ENCODE measurements at places on chromosomes 1 and 21. TPM values are rescaled to one million over a fixed set of nuclear protein-coding genes. Genes with fewer than 3 reads are reported as not detected.

Gene LYPLA2
- 27.1 TPM for polyA plus RNA-seq

Gene NBPF6
- not detected for polyA plus RNA-seq

Gene TEX38
- not detected for polyA plus RNA-seq

Gene C21orf58
- polyA plus RNA-seq: 1.2 TPM

Gene IL22RA1
- polyA plus RNA-seq: not detected

Gene NCAM2
- polyA plus RNA-seq: 7.7 TPM

DNA sequence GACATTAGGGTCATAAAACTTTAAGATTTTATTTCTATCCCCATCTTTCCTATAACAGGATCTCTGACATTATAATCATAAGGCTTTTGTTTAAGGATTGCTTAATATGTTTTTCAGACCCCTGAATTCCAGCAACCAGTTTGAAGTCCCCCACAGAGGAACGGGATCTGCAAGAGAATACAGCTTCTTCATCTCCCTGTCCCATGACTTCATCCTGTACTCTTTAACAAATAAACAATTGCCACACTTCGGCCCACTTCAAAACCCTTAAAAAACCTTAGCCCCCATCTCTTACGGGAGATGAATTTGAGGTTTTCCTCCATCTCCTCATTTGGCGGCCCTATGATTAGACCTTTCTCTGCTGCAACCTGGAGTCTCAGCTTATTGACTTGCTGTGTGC, 35.8 kb downstream of the TESK2 start:
- DNase-seq: no peak

- no peak for DNase-seq
These were observed 62.1 kb downstream of the PRKCZ start for GRCh38 chr1:2112280-2112701.

DNA sequence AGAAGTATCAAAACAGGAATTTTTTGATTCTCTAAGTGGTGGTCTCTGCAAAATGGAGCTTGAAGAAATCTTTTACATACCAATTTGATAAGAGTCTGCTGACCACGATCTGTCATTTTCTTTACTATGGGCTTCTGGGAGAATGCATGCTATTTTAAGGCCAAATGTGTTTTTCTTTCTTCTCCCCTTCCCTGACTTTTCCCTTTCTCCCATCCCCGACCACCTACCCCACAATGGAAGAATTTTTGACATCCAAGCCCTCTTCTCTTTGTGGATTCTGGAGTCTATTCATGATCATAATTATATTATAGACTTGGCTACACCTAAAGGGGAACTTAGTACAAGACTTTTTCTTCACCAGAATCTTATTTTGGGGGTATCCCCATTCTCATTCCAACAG, 31.3 kb downstream of the CNIH4 start:
- no peak for DNase-seq

GRCh38 chr1:40784141-40784770, 669 bp downstream of the KCNQ4 start:
- DNase-seq: no peak

DNA sequence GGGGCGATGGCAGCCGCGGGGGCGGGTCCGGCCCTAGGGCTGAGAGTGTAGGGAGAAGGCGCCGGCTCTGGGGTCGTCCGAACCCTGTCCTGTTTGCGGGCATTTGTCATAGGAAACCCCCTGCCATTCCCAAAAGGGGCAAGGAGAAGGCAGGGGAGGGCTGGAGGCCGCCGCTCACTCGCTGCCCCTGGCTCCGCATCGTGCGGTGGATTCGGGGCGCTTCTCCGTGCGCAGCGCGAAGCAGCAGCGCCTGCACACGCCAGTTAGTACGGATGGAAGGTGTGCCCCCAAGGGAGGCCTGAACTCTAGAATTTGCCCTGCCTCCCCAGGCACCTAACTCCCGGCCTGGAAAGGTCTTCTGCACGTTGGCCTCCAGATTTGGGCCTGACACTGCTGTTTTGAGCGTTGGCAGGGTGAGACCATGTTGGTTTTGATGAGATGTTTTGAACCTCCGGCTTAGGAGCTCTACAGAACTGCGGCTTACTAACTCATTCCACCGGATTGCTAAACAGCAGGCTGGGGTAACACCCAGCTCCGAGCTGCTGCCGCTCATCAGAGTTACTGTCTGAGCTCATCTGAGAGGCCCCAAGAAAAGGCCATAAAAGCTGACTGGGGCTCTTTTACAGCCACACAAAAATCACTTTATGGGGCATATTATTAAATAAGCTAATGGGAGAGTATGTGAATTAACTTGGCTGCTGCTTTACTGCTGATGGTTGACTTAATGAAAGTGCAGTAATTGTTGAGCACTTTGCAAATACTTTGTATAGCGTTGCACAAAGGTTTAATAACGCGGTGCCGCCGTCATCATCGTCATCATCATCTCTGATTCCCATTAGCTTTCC, 987 bp downstream of the GPR137B start:
- DNase-seq: peak; percentile 16

DNA sequence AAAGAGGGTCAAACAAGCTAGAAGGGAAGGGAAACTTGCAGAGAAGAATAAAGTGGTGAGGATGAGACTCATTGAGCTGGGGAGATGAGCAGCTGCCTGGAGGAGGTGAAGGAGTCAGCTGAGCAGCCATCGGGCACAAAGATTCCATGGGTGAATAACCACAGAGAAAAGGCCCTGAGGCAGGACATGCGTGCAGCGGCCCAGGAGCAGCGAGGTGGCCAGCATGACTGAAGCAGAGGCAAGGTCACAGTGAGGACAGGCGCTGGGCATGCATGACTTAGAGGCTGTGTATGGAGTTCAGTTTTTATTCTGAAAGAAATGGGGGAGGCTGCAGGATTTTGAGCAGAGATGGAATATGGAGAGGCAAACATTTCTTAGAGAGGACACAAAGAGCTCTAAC, 24.9 kb downstream of the OLFML2B start:
- no peak for DNase-seq

- no peak for DNase-seq
These were observed 4.6 kb upstream of the CLCA2 start for GRCh38 chr1:86419277-86419903.

DNA sequence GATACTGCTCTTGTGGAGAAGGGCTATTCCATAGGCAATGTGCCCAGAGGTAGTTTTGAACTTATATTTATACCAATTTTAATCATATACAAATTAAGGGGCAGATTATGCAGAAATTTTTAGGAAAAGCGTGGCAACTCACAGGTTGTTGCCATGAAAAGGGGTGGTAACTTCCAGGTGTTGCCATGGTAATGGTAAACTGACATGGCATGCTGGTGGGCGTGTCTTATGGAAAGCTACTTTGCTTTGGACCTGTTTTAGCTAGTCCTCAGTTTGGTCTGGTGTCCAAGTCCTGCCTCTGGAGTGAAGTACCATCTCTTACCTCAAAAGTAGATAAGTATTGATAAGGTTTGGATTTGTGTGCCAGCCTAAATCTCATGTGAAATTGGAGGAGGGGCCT, 7.9 kb upstream of the IL23R start:
- no peak for DNase-seq

GRCh38 chr1:209249785-209250440, 333.6 kb upstream of the CAMK1G start:
- no peak for DNase-seq

DNA sequence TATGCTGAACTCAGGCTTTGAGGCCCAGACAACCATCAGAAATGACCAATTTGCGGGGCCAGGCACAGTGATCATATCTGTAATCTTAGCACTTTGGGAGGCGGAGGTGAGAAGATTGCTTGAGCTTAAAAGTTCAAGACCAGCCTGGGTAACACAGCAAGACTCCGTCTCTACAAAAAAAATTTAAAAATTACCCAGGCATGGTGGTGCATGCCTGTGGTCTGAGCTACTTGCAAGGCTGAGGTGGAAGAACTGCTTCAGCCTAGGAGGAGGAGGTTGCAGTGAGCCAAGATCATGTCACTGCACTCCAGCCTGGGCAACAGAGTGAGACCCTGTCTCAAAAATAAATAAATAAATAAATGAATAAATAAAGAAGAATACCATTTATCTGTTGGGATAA, 156.5 kb downstream of the EIF4G3 start:
- DNase-seq: no peak

DNA sequence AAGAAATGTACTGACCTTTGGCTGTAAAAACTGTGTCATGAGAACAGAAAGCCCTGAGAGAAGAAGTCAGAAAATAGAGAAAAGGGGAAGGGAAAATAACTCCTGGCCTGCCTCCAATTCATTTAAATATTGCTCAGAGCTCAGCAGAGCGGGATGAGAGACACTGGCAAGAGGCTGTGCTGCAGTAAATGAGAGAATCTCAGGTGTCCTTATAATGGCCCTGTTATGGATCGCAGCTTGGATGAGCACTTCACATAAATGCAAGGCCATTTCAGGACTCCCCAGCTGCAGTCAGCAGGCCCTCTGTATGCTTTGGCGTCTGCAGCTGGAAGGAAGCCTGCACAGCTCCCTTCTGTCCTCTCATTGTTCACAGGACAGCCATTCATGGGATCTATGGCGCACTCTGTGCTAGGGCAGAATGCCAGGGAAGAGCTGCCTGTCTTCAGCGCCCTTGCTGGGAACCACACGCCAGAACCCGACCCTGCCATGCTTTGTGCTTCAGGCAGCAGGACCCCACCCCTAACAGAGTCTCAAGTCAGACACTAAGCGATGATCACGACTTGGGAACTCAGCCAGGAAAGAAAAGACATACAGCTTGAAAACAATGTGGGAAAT, 20.7 kb upstream of the ABCB10 start:
- no peak for DNase-seq

- no peak for DNase-seq
These were observed 7.7 kb downstream of the ABCG1 start for GRCh38 chr21:42226626-42227025.

GRCh38 chr1:235923466-235924021, 56.8 kb upstream of the LYST start:
- peak; percentile 53 for DNase-seq

DNA sequence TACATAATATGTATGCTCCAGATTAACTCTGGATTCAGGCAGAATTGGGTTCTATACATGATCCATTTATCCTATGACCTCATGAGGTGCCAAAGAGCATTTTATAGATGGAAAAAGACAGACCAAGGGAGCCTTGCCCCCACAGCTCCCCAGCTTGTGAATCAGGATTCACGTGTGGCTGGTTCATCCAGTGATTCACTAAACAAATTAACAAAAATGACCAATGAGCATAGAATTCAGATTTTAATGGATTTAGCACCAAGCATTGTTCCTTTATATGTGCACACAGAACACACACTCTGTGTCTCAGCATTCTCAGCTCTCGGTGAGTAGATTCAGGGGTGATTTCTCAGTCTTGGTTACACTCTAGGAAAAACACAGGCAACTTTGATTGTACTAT, 51.7 kb upstream of the BARHL2 start:
- no peak for DNase-seq

DNA sequence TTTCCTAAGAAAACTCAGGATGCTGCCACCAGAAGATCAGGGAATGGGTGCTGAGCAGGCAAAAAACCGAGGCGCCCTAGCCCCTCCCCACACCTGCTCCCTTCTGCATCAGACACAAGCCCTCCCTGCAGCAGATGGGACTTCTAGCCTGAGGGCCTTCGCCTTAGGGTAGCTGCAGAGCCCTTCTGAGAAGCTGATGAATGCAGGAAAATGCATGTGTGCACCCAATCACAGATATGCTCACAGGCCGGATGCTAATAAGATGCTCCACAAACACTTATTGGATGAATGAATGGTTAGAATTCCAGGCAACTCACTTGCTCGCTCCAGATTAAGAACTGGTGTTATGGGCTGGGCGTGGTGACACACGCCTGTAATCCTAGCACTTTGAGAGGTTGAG, 6.8 kb upstream of the C1orf210 start:
- DNase-seq: no peak

DNA sequence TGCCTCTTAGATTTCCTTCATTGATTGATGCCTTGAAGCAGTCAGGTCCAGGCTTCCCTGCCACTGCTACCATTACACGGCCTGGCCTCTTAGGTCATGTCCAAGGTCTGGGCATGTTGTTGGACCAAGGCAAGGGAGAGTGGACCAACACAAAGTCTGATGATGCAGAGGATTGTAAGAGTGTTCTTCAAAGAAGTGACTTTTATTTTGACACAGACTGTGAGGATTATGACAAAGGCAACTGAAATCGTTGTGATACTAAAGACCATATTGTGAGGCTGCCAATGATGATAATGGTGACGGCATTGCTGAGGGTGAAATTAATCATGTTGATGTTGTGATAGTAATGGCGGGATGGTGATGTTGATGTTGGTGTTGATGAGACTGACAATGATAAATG, 149.5 kb downstream of the GRIK3 start:
- DNase-seq: no peak

DNA sequence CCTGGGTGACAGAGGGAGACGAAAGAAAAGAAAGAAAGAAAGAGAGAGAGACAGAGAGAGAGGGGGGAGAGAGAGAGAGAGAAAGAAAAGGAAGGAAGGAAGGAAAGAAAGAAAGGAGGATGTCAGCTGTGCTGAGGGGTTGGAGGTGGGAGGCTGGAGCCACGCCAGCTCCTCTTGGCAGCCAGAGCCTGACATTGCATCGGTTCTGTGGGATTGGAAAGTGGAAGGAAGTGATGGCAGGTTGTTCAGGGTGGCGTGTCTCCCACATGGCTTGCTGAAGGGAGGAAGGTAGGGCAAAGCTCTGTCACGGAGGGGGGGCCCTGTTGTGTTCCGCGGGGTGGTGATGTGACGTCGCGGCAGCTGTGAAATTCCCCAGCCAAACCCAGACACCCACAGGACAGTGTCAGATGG, 30.7 kb downstream of the EIF2D start:
- DNase-seq: no peak

- DNase-seq: no peak
These were observed 18.1 kb upstream of the ETS2 start for GRCh38 chr21:38787461-38788274.

GRCh38 chr1:97806326-97806725, 114.5 kb downstream of the DPYD start:
- no peak for DNase-seq

DNA sequence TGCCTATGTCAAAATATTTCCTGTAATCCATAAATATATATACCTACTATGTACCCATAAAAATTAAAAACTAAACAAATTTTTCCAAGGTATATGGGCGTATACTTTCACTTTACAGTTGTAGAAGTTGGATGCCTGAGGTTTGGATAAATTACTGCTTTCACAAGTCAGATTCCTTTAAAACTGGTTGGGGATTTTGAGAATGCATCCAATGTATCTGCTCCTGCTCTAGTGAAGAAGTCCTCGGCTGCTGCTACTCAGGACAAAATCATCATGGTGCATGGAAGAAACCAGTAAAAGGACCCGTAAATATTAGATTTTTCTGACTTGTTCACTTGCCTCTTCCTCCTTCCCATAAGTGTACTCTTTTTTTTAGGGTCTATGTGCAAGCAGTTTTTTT, 841.1 kb downstream of the USP25 start:
- DNase-seq: no peak

- no peak for DNase-seq
These were observed 50.3 kb downstream of the CAPN9 start for GRCh38 chr1:230797376-230797920.
